Thoracic aorta (tissue), 2 donors: ENCODE measurements at places on chromosomes 5 and 9. TPM values are rescaled to one million over a fixed set of nuclear protein-coding genes. Genes with fewer than 3 reads are reported as not detected.

Gene HMGCR
- 13.2 TPM for total RNA-seq

Gene AQP7
- total RNA-seq, result 1.8 TPM

Gene FAM193B
- 76.6 TPM for total RNA-seq

Gene DND1
- total RNA-seq, result 0.54 TPM

Gene SLC26A2
- 32.0 TPM for total RNA-seq

Gene F12
- not detected for total RNA-seq

Gene PCDHGB4
- 18.1 TPM for total RNA-seq

Gene IL13
- total RNA-seq, result not detected

Gene SLC36A2
- not detected for total RNA-seq
